ENCODE measurements at places on chromosomes 4 and X.

- DNase-seq, result no peak
Measured at GRCh38 chrX:72340626-72341025, 34.9 kb upstream of the CITED1 start.

- DNase-seq, result no peak
Measured at GRCh38 chr4:153074486-153074885, 129.8 kb upstream of the TRIM2 start.

- DNase-seq, result no peak
Measured at GRCh38 chrX:118249146-118249545, 96.8 kb upstream of the WDR44 start.

- no peak for DNase-seq
Measured at GRCh38 chrX:2549876-2550275, 49.1 kb upstream of the DHRSX start.

- no peak for DNase-seq
Measured at GRCh38 chr4:74651198-74651597, 143.1 kb downstream of the BTC start.

DNA sequence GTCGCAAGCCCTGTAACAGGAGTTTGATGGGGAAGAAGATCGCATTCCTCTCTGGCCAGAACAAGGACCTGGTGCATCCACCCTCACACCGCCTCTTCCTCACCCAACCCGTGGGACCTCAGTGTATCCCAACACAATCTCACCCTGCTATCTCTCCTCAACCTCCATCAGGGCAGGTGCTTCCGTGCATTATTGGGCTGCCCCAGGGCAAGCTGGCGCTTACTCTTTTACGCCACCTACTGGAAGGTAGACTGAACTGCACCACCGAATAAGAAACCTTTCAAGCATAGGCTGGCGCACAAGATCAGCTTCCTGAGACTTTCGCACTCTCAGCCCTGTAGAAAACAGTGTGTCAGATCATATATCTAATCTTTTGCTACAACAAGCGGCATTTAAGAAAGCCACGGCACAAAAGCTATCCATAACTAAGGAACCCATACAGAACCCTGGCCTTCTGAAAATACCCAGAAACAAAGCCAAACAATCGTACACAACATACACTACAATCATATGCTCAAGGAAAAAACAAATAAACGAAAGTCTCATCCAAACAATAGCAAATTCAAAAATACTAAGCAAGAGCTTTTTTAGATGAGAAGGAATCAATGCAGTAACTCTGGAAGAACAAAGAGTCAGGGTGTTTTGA, 209.3 kb downstream of the UGT8 start:
- peak; percentile 12 for DNase-seq

DNA sequence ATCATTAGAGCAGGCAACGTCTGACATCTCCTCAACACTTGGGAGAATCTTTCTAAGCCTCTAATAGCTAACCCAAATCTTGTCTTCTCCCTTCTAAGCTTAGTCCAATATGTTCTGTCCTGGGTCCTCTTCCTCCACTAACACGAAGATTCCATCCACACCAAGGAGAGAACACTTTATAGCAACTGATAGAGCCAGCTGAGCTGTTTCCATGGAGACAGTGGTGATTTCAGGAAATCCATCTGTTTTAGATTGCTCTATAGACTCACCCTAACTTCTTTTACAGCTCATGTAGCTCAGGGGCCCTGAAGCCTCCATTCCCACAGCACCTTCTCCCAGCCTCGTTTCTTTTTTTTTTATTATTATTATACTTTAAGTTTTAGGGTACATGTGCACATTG, 37.4 kb downstream of the SCD5 start:
- DNase-seq, result peak; percentile 57

- DNase-seq, result no peak
Measured at GRCh38 chr4:183920512-183920911, 15.4 kb downstream of the STOX2 start.

- DNase-seq, result peak; percentile 90
Measured at GRCh38 chr4:78766026-78766425, 10.1 kb upstream of the BMP2K start.

DNA sequence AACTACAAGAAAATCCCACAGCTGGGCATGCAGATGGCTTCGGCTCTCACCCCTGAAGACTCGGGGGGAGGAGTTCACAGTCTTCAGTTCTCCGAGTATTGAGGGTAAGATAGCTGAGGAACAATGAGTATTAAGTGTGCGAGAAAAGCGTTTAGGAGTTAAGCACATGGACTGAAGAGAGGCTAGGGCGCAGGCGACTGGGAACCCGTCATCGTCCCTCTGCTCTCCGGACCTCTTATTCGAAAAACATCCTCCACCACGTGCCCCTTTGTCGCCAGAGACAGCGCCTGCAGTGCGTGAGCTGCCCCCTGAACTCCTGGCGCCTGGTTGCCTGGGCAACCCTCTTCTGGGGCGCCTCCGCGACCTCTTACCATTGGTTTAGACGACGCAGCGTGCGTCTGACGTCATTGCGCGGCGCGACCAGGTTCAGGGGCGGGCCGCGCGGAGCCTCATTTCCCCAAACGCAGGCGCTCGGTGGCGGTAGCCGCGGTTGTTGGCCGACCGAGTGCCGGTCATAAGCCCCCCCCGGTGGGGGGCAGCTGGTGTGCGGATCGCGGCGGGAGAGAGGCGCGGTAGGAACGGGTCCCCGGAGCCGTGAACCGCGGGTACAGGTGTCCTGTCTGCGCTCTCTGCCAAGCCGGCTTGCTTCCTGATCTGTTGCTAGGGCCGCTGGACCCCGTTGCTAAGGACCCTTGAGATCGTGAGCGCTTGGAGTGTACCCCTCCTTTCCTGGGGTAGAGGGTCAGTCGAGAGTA, at the start of gene PACRGL:
Gene PACRGL, plus strand, starts transcription at position 452 of the 755 bp plus-strand sequence. CDS start 4,024 bp downstream, outside the sequence.
- peak; percentile 88 for DNase-seq

GRCh38 chrX:43380704-43381103, 275.4 kb upstream of the MAOA start:
- DNase-seq, result no peak

- peak; percentile 60 for DNase-seq
Measured at GRCh38 chr4:153620352-153620751, 63.7 kb upstream of the TLR2 start.

- DNase-seq, result no peak
Measured at GRCh38 chr4:145341381-145341780, 140.3 kb upstream of the SMAD1 start.

DNA sequence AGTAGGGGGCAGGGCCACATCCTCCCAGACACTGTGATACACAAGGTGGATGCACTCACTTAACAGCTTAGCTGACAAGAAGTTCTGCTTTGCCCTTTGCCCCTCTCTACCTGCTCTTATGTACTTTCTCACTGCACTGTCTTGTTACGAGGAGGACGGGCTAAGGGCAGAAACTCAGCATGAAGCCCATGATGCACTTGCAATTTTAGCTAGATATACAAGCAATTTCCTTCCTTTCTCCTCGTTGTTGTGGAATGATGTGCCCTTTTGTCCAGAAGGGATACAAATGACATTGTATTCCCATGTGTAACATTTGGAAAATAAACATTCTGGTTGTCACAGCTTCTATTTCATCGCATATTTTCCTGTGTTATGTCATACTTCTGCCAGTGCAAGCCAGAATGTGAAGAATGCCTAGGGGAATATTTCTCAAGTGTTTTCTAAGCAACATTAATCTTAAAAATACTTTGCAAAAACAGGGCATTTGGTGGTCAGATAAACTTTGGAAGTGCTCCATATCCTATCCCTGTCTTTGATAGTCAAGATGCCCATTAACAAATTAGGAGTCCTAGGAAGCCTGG, 47.2 kb downstream of the MAOA start:
- DNase-seq, result peak; percentile 37

DNA sequence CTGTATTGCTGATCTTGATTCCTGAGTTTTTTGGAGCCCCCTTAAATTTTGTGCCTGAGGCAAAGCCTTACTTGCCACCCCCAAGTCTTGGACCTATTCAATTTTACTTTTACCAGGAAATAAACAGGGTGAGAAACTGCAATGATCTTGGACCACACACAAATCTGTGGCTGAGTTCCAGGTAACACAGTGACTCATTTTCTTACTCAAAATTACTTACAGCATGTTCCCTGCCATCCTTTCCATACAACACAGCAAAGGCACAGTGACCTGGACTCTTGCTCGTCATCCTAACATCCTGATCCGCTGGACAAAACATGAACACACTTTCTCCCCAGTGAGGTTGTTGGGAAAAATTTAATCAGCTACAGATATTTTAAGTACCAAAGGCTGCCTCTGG, 60.7 kb upstream of the S100G start:
- DNase-seq, result peak; percentile 64

DNA sequence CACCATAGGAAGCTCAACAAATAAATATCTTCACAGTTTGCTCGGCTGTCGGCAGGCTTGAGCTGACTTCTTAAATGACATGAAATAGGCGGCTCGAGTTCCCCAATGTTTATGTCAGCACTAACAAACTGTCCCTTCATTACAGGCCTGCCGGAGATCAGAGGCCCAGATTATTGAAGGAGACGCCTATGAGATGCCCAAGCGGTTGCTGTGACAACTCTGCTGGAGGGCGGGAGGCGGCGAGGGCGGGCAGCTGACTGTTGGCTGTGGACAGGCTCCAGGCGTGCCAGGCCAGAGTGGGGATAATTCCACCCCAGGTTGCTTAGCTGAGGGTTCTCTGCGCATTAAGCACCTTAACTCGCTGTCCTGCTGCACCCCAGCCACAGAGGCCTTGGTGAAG, 39.2 kb upstream of the MSX1 start:
- no peak for DNase-seq

DNA sequence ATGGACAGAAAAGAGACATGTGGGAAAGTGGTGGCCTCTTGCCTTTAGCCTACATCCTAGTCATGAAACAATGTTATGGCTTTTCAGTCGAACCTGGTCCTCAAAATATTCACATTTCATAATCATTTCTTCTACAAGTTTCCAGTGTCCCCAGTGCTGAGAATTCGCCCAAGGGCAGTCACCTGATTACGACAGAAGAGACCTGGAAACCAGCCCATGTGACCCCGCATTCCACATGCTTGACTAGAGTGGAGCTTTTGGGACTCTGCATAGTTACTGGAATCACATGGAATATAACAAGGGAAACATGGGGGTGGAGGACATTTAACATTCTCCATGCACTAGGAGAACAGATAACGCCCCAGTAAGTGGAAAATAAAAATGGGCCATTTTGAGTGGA, 100.1 kb downstream of the PPARGC1A start:
- DNase-seq, result peak; percentile 87

GRCh38 chr4:48361012-48361400, 19.7 kb downstream of the SLAIN2 start:
- peak; percentile 62 for DNase-seq

DNA sequence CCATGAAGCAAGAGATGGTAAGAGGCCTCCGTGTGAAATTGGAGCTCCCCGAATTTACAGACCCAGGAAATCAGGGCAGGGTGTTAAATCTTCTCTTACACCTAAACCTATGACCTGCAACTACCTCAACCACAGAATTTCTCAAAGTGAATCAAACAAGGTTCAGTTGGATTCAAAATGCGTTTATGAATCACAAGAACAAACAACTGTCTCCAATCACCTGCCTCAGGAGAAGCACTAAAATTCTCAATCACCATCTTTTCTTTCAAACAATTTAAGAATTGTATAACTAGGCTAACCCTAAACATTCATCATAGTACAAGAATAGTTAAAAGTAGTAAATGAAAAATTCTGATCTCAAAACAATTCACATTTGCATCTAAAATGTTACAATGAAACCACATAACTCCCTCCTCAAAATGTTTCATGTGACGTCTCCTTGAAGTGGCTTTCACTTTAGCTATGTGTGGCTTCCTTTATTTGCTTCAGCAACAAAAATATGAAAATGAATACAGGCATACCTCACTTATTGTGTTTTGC, 19.2 kb downstream of the PPP3CA start:
- DNase-seq, result no peak

GRCh38 chr4:102868153-102868780, 525 bp upstream of the CISD2 start:
- no peak for DNase-seq

DNA sequence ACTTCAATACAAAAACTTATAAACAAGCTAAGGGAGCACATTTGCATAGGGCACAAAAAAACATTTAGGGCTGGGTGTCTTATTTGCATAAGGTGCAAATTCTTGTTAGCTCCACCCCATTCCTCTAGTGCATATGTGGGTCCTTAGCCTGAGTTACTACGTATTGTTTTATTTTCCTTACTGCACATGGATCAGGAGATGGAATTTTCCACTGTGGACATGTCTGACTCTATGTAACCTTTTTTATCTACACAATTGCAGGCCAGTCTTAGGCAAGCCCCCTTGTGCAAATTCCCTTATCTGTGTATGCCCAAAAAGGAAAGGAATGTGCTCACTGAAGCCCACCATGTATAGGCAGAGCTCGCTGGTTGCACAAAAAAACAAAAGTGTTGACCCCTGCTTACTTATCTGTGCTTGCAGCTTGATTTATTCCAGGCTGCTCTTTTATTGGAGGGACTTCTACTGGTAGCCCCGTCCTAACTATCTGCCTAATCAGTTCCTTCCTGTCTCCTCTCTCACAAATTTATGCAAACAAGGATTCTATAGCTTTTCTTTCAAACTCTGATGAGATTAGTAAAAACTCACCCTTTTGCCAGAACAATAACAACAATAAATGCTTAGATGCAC, 359.0 kb upstream of the MAGEB16 start:
- DNase-seq, result no peak

GRCh38 chrX:46168254-46168653, 377.0 kb downstream of the ZNF674 start:
- no peak for DNase-seq

DNA sequence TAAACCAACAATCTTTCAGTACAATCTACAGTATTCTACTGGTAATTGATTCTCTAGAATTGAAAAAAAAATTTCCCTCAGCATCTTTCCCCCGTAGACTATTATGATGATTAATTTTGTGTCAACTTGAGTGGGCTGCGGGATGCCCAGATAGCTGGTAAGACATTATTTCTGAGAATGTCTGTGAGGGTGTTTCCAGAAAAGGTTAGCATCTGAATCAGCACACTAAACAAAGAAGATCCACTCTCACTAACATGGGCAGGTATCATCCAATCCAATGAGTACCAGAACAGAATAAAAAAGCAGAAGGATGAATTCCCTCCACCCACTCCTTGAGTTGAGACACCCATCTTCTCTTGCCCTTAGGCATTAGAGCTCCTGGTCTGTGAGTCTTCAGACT, 186.1 kb upstream of the MAB21L2 start:
- no peak for DNase-seq

GRCh38 chrX:21802054-21802670, 37.3 kb upstream of the MBTPS2 start:
- no peak for DNase-seq

DNA sequence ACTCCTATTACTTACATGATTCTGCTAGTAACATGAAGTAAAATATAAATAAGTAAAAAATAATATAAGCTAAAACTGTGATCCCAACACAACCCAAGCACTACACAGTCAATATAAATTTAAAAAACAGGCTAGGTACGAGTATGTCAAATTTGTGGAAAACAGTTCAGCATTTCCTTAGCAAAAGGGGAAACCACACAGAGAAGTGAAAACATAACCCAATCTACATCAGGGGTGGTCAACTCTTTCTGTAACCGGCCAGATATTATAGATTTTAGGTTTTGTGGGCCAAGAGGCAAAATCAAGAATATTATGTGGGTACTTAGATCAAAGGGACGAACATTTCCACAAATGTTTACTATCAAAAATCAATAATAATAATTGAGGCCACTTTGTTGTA, 70.1 kb downstream of the CHST7 start:
- no peak for DNase-seq

- no peak for DNase-seq
Measured at GRCh38 chrX:110657073-110657472, 138.5 kb downstream of the CHRDL1 start.

- no peak for DNase-seq
Measured at GRCh38 chr4:47104986-47105385, 73.6 kb downstream of the GABRB1 start.

All from AG10803 (cell line).